Hematopoietic multipotent progenitor cell treated with erythropoietin and hydrocortisone succinate and interleukin-3 and kit ligand, for 17 days (in vitro differentiated cells): ENCODE measurements at places on chromosomes 3 and 15.
A peak's percentile ranks its signal among the peaks of the same experiment; 100 is the strongest.

DNA sequence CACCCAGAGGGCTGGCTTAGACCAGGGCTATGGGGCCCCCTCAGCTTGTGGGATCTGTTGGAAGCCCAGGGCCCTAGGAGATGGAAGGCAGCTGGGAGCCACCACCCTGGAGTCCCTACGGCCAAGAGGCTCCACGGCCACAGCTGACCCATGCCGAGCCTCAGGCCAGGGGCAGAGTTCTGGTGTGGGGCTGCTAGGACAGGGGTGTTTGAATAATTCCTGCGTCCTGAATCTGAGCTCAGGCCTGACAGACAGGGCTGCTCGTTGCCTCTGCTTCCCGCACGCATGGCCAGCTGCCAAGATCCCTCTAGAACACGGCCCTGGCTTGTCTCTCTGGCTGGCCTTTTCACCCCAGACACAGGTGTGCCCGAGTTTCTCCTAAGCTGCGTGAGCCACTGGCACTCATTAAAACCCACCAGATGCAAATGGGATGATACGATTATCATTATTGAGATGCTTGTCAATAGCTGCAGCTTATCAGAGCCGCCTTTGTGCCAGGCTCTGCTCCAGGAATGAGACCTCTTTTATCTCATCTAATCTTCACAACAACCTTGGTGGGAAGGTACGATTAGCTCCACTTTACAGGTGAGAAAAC, 70.2 kb downstream of the EFCAB12 start:
- DNase-seq = no peak

DNA sequence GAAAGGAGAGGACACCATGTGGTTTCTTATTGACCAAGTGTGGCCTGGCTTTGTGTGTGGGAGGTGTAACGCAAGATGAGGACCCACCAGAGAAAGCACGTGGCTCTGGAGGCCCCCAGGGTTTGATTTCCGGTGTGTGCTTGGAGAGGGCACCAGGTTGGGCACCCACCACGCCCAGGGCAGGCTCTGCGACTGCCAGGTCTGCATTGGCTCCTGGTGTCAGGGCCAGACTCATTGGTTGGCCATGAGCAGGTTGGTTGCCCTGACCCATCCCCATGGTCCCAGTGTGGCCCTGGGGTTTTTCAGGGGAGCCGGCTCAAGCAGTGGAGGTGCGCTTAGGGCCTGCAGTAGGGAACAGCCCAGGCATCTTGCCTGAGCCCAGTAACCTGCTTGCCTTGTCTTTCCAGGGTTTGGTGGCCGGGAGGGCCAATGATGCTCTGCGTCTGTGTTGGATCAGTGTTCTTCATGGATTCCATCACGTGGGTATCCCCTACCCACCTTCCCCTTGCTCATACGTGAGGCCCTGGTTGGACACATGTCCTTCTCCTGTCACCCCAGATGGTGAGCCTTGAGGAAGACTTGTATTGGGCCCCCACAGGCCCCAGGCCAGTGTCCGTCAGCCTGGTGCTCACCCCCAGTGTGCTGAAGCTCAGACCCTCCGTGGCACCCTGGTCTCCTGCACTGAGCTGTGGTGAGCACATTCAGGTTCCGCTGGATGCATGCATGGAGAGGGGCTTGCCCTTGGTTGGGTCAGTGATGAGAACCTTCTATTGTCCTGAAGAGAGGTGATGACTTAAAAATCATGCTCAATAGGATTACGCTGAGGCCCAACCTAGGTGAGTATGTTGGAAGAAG, 193.9 kb downstream of the UBE3A start:
- no peak for DNase-seq

- DNase-seq = no peak
These were observed 49.6 kb downstream of the RFX7 start for GRCh38 chr15:56194035-56194434.

GRCh38 chr15:47565949-47566348, 151.4 kb upstream of the SEMA6D start:
- DNase-seq = no peak

DNA sequence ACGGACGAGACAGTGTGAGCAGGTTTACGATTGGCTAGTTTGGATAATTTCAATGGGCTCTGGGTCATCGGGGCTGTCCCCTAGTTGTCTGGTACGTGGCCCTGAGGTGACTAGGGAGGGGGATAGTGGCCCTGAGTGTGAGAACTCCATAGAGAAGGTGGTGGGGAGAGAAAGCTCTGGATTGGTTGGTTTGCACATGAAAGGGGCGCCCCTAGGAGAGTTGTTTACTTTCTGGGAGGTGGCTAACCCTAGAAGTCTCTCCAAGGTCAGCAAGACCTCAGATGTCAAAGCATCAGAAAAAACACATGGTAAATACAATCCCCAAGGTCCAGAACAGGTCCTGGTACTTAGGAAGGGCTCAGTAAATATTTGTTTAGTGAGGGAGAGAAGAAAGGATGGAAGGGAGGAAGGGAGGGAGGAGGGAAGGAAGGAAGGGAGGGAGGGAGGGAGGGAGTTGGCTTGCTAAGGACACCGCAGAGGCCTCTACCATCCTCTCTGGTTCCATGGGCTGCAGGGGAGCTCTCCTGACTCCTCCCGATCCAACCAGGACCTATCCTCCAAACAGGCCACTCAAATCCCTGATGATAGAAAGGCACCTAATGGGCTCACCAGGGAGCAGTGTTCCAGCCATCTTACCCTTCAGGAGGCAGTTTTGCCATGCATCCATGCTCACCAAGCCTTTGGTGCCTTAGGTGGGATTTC, 3.0 kb upstream of the TRH start:
- no peak for DNase-seq

DNA sequence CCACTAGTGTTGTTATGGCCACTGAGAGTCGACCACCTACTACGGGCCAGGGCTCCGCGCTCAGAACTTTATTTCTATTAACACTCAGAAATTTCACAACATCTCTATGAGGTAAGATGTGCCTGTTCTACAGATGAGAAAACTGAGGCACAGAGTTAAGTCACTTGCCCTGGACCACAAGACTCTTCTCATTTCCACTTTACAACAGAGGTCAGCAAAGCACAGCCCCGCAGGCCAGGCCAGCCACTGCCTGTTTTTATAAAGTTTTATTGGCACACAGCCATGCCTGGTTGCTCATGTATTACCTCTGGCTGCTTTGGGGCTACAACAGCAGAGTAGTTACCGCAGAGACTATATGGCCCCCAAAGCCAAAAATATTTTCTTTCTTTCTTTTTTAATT, 503.6 kb downstream of the SHQ1 start:
- DNase-seq = peak; percentile 52
